ENCODE measurements at places on chromosomes 2 and 18. TPM values are rescaled to one million over a fixed set of nuclear protein-coding genes. Genes with fewer than 3 reads are reported as not detected.

The SCN2A gene
- polyA plus RNA-seq = 55.0 TPM

The RAB27B gene
- polyA plus RNA-seq = 53.4 TPM

The DYSF gene
- polyA plus RNA-seq = not detected

The RBFA gene
- polyA plus RNA-seq = 78.1 TPM

The TUBB6 gene
- 6.7 TPM for polyA plus RNA-seq
